ENCODE measurements at places on chromosomes 3 and 15.
A peak's percentile ranks its signal among the peaks of the same experiment; 100 is the strongest.

- no peak for DNase-seq
Observed at GRCh38 chr3:29481969-29482767, 201.3 kb downstream of the RBMS3 start.

- DNase-seq: no peak
Observed at GRCh38 chr15:61644550-61644949, 415.4 kb upstream of the RORA start.

DNA sequence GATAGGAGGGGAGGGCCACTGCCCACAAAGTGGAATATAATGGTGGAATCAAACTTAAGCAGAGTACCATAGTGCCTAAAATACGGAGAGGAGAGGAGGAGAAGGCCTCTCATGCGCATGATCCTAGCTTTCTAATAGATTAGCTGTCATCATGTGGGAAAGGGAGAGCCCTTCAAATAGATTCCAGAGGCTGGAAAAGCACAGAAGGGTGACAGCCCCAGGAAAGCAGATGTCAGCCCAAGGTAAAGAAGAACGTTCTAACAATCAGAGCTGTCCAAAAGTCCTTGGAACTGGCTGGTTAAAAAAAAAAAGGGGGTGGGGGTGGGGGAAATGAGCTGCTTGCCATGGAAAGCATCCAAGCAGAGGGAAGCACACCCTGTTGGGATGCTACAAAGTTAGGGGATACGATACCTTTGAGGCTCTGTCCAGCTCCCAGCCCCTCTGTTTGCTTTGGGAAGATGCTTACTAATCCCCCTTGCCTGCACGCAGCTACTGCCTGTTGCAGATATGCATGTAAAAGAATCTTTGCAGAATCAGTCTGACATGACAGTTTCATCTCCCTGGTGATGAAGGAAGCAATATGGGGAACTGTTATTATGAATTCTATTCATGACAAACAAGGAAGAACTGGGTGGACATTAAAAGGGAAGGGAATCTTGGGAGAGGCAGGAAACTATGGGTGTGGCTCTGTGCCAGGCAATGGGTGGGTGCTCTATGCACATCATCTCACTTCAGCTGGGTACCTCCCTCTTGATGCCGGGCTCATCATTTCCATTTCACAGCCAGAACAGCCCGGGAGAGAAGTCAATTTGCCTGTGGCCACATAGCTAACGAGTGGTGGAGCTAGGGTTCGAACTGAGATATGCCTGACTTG lies 10.1 kb upstream of the LMCD1 start:
- no peak for DNase-seq

DNA sequence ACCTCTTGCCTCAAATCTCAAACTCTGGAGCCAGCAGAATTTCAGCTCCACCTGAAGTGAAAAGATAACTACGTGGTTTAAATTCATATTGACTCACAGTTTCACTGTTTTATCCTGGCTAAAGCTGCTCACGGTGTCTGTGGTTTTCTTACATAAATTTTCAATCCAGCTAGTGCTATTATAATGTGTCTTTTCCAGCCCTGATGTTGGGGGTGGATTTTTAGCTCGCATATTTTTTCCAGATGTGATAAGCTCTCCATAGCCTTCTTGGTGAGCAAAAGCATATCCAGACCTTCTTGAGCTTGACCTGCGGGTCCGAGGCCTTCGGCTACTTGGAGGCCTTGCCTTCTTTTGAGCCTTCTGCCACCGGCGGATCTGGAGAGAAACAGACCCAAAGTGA lies 239.3 kb downstream of the DTWD1 start:
- DNase-seq: no peak

- DNase-seq: no peak
Observed at GRCh38 chr3:107328069-107328468, 49.2 kb upstream of the CCDC54 start.

GRCh38 chr15:34730701-34731100 lies 24.1 kb downstream of the GJD2 start:
- no peak for DNase-seq

DNA sequence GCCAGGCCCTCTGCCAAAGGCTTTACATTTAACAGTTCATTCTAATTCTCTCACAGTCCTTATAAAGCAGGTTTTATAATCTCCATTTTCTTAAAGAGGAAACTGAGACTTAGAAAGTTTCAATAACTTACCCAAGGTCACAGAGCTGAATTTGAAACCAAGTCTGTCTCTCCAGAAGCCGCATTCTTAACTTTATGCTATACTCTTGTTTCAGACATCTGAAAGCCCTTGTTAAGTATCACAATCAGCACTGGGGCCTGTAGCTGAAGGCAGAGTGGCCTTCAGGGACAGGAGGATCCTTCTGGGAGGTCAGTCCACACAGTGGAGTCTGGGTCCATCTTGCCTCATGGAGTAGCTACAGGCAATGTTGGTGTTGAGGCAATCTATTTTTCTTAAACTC lies 27.9 kb downstream of the LRRN1 start:
- no peak for DNase-seq

GRCh38 chr15:66702035-66702786 lies at the start of gene SMAD6:
TSS of gene SMAD6 (plus strand) at chr15:66702236. CDS start at chr15:66703259, 1,023 bp downstream.
- DNase-seq: peak; percentile 99

DNA sequence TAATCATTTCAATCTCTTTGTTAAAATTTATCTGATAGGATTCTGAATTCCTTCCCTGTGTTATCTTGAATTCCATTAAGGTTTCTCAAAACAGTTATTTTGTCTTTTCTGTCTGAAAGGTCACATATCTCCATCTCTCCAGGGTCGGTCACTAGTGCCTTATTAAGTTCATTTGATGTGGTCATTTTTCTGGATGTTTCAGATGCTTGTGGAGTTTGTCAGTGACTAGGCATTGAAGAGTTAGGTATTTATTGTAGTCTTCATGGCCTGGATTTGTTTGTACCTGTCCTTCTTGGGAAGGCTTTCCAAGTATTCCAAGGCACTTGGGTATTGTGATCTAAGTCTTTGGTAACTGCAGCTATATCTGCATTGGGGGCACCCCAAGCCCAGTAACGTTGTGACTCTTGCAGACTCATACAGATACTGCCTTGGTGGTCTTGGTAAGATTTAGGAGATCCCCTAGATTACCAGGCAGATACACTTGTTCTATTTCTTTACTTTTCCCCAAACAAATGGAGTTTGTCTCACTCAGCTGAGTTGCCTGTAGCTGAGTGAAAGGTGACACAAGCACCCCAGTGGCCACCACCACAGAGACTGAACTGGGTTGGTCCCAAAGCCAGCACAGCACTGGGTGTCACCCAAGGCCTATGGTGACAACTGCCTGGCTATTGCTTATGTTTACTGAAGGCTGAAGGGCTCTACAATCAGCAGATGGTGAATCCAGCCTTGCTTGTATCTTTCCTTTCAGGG lies 18.9 kb upstream of the SLC27A2 start:
- DNase-seq: no peak

DNA sequence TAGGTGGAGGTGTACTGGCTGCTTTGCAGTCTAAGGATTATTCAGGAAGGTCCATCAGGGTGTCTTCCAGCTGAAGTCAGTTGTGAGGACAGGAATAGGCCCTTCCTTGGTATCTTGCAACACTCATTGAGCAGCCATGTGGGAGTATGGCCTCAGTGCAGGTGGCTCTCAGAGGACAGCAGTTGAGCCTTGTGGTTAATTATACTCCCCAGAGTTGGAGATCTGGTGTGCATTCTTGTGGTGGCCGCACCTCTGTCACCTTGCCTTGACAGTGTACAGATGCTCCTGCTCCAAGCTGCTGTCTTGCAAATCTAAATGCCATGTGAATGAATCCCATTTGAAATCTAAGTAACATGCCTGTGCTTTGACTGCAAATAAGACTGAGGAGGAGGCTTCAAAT lies 339.9 kb upstream of the BCHE start:
- no peak for DNase-seq

DNA sequence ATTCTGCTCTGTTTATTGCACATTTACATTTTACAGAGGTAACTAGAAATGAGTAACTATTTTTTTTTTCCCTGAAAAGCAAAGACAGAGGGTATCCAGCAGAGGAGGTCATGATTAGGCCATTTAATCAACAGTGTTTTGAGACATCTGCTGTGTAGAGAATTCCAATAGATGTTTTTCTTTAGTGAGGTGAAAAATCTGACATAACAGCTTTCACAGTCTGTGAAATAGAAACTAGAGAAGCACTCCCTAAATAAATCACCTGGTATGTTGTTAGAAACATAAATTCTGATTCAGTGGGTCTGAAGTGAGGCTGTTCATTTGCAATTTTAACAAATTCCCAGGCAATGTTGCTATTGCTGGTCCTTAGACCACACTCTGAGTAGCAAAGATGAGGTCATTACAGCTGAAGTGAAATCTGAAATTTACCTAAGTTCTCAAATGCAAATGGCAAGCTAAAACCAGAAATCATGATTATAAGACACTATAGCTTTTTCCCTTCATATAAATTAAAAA lies 329.2 kb upstream of the LRRC3B start:
- no peak for DNase-seq

DNA sequence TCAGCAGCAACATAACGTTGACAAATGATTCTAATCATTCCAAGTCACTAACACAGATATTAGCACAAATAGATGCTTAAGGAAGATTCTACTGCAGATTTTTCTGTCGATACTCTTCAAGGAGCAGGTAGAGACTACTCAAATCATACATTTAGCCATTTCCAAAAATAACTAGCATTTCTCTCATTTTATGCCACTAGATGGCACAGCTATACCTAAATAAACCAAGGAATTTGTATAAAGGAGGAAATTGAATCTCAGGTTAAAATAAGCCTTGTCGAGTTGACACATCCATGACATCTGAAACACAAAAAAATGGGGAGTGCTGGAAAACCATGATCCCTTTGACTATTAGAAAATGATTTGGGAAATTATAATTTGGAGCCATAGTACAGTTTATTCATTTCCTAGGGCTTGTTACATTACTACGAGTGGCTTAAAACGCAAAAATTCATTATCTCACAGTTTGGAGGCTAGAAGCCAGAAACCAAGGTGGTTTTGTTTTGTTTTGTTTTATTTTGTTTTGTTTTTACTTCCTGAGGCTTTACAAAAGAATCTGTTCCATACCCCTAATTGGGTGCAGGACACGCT lies 59.5 kb upstream of the STRIT1 start:
- no peak for DNase-seq

DNA sequence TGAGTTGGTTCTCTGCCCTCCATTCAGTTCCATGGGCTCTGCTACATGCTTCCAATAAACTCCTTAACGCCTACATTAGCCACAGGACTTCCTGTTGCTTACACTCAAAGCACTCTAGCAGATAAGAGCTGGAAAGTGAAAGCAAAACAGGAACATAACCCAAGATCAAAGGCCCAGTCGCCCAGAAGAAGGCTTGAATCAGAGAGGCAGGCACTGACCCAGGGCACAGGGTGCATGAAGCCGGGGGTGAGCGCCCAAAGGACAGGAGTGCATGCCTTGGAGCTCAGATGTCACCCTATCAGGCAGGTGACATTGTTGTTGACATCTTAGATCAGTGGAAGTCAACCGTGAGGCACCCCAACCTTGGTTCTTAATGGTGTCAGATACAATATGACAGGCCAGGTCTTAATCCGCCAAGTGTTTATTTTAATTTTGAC lies 235.1 kb downstream of the UACA start:
- peak; percentile 59 for DNase-seq

DNA sequence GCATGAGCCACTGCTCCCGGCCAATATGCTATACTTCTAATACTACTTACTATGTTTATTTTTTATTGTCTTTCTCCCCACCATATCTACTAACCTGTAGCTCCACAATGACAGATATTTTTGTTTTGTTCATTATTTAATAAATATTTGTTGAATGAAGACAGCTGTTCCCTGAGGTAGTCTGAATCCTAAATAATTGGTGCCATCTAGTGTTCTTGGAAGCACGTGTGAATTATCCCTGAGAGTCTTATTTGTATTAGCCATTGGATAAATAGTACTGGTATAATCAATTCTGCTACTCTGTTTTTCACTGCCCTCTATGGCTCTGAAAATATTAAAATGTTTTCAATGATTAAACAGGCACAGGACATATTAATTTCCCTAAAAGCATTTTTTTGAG lies 5.6 kb upstream of the APPL1 start:
- DNase-seq: no peak

- no peak for DNase-seq
Observed at GRCh38 chr3:122868322-122868721, 73.5 kb downstream of the SLC49A4 start.

DNA sequence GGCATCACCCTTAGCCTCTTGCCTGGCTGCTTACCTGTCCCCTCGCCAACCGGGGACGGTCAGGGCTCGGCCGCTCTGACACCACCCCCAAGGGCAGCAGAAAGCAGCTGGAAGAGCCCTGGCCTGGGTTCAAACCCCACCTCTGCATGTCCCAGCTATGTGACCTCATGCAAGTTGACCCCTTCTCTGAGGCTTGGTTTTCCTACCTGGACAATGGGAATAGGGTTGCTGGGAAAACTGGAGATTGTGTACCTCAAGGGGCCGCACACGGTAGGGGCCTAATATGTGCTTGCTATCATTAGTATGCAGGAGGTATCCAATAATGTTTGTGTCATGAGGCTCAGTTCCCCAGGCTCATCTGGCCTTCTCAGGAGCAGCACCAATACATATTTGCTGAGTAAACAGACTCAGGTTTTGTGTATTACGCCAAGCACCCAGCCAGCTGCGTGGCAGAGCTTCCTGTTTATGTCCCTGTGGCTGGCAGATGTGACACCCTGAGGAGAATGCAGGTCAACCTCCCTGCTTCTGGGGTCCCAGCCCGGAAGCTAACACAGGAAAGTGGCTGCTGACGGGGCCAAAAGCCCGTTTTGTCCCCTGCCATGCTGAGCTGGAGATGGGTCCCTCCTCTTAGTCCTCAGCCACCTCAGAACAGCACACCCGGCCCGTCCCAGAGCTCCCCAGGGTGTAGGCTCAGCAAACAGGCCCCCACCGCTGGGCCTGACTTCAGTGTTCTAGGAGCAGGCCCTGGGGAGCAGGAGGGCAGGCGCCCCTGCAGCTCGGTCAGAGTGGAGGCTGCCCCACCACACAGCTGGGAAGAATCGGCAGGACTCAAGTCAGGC lies 29.7 kb downstream of the PLXND1 start:
- no peak for DNase-seq

DNA sequence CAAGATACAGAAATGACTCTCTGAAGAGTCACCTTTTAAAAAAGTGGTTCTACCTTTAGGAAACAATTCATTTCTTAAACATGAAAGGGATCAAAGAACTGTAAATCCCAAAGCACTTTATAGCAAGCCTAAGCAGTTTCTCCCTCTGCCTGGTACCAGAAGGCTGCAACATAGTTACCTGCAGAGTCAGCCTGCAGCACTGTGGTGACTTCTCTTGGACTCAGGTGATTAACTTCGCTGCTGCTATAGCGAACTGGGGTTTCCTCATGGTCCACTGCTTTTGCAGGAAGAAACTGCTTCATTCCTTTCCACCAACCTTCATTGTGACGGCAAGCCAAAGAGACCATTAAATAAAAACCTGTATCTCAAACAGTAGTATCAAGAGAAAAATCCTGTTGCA lies 37.3 kb downstream of the ST3GAL6 start:
- DNase-seq: no peak

GRCh38 chr15:74179101-74179841 lies 5.8 kb downstream of the ISLR start:
- DNase-seq: peak; percentile 96

GRCh38 chr3:3615533-3615932 lies 183.7 kb upstream of the LRRN1 start:
- no peak for DNase-seq
